ENCODE measurements at places on chromosomes 6 and 20.

- DNase-seq: no peak
Measured at GRCh38 chr6:166008441-166009369, 158.9 kb downstream of the TBXT start.

DNA sequence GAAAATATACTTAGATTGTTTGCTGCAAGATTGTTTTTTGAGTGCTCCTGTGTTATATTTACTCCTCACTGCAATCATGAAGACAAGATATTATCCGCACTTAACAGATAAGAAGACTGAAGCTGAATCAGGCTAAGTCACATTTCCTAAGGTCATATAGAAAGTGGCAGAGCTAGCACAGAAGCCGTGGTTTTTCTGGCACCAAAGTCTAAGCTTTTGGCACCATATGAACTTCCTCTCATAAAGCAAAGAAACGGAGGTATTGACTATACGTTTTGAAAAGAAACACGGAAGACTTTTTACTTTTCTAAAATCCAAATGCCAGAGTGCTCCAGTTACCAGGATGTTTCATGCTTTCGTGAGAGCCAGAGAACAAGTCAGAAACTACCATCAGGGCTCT lies 9.3 kb upstream of the DTD1 start:
- no peak for DNase-seq

DNA sequence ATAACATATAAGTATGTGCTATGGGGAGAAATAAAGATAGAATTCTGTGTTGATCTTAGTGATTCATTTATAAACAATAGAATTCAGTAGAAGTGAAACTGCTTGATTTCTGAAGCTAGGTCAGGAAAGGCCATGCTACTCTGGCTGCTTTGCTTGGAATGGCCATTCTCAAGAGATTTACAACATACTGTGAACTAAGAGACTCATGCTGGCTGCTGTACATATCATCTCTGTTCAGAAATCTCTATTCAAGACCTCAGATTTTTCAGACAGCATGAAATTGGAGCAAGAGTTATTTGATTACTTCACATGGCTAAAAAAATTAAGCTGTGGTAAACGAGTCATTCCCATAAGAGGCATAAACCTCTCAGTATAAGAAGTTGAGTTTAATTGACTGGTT lies 662.6 kb downstream of the BCKDHB start:
- DNase-seq: no peak

DNA sequence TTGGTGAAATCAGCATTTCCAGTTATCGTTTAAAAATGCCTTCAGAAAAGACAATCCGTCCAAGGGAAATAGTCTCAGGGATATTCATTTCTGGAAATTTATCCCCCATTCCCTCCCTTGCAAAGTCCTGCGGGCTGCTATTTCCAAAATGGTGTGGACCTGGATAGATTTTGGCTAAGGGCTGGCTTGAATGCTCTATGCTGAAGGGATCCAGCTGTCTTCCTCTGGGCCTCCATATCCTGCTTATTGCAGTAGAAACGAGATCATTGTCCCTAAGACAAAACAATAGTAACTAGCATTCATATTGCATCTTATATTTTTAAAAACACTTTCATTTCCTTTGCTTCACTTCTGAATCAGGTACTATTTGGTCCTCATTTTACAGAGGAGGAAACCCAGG lies 129.9 kb downstream of the ANKRD60 start:
- DNase-seq: no peak

DNA sequence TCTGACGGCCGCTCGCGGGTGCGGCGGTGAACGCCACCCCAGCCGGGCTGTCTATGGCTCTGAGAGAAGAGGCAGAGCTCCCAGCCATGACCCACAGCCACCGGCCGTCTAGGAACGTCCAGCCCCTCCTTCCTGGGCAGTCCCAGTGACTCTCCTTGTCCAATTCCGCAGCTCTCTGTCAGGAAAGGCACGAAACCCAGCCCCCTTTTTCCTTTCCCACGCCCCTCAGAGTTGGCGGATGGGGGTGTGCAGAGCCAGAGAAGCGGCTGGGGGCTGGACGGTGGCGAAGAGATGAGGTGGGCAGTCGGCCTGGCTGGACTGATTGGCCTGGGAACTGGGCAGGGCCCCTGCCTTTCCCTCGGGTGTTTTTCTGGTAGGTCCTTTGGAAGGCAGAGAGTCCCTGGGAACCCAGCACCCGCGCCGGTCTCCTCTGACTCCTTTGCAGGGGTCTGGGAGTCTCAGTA lies 1.5 kb downstream of the EBF4 start:
- no peak for DNase-seq

DNA sequence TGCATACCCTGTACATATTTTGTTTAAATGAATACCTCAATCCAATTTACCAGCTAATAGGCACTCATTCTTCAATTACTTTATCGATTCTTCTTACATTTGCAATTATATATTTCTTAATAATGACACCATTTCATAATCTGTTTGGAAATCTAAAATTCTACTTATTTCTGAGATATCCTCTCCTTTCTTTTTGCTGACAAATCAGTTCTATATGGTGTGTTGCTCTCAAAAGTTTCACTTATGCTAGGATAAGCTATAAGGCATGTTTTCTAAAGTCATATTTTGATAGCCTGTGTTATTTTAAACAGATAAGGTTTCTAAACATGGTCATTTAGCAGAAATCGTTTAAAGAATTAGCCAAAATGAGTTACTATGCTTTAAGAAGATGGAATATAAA lies 140.6 kb upstream of the GJE1 start:
- no peak for DNase-seq

DNA sequence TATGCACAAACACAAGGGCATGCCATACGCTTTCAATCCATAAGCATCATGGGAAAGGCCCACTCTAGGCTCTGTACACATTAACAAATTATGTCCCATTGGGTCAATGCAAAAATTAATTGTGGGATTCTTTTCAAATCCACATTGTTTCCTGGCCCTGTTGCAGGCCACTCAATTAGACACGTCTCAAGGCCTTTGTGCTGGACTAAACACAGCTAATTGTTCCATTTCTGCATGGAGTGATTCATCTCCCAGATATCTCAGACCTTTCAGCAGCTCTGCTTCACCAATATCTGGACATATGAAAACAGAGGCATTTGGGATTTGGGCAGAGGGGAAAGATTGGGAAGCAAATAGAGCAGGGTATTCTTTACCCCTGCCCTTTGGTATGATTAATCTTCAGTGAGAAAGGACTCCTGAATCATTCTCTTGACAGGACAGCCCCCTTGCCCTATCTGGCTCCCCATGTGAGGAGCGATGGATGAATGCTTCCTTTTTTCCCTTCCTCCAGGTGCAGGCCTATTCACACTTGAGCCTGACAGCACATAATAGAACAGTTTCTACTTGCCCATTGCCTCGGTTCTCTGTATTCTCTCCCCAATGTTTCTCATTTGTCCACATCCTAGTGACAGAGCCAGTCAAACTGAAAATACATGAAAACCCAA lies 547.6 kb downstream of the HAO1 start:
- DNase-seq: no peak

DNA sequence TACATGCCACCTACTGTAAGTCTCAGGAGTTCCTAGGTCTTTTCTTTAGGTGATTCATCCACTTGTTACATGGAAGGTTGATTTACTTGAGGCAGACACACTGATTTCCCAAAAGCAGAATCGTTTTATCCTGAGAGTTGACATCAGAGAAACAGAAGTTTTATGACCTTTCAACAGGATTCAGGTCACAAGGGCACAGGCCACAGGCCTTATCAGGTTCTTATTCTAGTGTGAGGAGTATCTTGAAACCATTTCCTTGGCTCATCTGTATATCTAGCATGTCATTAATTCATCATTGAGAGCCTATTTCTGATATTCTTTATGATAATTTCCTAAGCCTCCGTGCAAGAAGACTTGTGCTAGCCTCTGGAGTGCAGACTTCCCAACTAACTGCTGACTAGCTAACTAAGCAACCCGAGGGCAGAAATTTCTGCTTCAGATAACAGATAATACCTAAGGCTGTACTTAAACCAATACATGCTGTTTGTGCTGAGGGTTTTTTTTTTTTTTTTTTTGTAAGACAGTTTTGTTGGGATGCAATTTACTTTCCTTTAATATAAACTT lies 44.9 kb upstream of the RFPL4B start:
- no peak for DNase-seq

DNA sequence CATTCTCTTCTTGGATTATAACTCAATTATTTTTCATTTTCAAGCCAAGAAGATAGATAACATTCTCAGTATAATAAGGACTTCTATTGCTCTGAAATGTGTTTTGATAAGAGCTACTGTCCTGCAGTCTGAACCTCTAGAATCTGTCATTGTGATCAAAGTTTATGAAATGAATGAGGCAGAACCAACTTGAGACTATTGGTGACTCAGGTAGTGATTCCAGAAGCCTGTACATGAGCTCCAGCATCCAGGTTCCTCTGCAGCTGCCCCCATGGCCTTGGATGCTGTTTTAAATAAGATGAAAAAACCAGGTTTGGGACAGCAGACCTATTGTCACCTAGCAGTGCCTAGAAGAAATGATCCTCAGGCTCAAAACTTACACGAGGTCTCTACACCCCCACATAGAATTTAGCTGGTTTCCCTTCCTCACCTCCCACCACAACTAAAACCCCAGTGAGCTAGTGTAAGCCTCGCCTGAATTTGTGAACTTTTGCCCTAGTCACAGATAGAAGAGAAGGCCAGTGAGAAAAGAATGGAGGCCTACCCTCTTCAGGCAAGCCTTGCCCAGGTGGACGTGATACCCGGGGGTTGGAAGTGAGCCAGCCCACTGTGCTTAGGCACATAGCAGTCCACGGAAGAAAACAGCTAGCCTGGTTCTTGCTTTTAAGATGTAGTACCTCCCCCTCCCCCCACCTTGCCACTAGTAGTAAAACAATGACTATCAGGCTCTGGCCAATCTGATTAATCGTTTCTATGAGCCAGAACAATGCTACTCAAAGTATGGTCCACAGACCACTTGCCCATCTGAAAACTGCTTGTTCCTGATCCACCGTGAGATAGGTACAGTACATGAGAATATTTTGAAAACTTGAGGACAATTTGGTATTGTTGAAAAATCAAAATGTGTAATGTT lies 73.0 kb upstream of the SYNJ2 start:
- DNase-seq: no peak

DNA sequence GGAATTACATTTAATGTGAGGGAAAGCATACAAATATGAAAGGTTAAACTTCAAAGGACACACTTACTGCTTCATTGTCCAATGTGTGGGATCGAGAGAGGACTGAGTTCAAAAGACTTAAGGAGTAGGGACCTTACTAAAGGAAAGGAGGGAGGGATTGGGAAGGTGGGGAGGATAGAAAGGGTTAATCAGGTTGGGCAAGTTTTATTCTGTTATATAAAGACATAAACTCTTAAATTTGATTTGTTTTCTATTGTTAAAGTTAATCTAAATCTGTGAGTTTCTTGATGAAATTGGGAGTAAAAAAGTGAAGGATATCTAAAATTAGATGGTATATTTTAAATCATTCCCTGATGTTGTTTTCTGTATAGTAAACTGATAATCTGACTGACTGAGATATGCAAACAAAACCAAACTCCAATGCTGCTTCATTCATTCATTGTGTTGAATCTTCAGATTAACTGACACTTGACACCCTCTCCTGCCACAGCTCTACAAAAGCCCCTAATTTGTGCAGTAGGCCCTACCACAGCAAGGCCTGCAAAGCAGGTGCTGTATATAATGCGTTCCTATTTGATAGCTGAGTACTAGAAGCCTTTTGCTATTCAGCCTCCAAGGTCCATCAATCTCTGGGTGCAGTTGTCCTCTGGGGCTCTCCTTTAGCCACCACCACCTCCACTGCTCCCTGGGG lies 1.3 kb upstream of the UBE2J1 start:
- no peak for DNase-seq

DNA sequence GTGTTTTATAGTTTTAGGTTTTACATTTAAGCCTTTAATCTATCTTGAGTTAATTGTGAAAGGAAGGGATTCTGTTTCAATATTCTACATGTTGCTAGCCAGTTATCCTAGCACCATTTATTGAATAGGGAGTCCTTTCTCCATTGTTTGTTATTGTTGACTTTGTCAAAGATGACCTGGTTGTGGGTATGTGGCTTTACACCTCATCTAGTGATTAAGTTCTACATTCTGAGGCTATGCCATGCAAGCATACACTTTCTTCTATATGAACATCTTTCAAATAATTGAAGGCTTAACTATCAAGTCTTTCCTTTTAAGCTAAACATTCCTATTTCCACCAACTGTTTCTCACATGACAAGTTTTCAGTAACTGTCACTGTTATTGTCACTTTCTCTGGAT lies 46.1 kb downstream of the ME1 start:
- DNase-seq: no peak

DNA sequence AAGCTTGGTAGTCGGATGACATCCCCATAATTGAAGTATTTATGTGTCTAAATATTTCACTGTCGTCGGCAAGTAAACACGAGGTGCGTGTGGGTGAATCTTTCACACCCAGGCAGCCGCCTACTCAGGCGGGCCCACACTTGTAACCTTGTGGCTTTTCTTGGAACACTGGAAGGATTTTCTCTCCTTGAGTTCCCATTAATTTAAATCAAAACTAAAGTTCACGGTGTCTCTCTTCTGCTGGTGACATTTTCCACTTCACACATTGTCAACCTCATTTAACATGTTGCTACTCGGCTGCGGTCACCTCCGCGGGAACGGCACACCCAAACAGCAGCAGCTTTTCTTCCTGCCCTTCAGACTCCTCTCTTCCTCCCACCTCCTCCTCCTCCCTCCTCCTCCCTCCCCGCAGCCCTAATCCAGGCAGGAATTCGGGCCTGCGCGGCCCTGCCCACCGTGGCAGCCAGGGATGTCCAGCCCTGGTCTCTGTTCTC lies 336.6 kb downstream of the QKI start:
- no peak for DNase-seq

DNA sequence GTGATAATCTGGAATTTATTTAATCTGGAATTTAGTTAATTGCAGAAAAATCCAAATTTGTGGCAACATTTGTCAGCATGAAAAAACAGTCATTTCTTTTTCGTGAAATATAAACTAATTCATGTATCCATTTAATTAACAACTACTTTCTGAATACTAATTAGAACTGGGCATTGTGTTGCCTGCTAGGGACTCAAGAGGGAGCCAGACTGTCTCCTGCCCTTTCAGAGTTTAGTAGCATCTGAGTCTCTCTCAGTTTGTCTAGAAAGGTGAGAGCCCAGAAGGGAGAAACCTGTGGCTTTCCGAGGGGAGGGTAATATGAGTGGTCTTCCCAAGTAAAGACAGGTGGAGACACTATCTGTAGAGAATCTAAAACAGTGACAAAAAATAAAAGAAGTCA lies 210.9 kb upstream of the HDDC2 start:
- no peak for DNase-seq

DNA sequence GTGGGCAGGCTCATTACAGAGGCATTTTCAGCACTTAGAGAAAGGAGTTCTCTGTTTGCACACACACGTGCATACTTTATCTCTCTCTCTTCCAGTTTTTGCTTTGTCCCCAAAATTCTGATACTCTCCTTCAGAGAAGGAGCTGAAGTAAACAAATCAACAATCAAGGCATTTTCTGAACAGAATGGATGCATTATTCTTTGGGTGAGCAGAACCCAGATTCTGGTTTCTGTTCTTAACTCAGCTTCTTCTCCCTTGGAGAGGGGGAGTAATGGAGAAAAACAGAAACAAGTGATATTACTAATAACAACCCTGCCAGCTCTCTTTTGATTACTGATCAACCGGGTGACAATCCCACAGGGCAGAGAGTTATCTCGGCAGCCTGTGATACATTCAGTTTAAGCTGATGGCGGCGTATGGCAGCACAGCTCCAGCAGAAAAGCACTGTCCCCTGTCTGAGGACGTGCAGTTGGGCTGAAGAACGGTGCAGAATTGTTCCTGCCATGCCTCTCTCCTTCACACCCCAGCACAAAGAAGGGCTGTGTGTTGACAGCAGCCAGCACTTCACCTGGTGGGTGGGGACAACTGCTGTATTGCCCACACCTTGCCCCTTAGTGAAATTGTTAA lies 47.3 kb upstream of the SASH1 start:
- no peak for DNase-seq
